HepG2 (cell line): ENCODE measurements at places on chromosomes 6 and 20. TPM values are rescaled to one million over a fixed set of nuclear protein-coding genes. Genes with fewer than 3 reads are reported as not detected.

Gene DNMT3B
- total RNA-seq, result 13.2 and 13.9 TPM in 2 replicates

DNA sequence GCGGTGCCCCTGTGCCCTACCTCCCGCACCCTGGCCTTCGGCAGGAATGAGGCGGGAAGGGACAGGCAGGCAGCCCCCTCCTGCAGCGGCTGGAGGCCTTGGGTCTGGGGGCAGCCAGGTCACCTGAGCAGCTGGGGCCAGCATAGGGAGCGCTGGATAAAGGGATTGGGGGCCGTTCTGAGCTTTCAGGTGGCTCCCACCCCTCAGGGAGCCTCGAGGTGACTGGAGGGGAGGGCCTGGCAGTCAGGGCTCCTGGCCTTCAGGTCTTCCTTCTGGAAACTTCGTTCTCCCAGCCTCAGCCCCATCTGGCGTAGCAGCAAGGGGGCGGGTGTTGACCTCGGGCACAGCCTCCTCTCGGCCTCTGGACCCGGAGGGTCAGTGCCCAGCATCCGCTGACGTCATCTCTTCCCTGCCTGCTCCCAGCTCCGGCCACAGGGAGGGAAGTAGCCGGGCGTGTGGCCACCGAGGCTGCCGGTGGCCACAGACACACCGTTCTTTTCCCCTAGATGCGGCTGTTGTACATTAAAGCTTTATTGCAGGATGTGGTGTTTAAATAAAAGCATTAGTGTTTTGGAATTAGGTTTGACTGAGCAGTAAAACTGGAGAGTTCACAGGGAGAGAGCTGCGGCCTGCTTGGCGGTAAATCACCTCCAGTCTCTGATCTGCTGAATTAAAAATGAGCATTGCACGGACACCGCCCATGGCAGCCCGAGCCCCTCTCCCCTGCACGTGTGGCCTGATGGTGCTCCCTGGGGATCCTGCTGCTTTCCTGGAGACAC is 80.0 kb upstream of the GATA5 start:
- no peaks in the 10 kb centered on the region for H3K36me3 ChIP-seq
- H3K4me1 ChIP-seq, result peaks cover 25% of the 10 kb centered on the region
- H3K4me3 ChIP-seq, result peak overlapping the region; percentile 6; the same call in 1 of the 2 replicates
- H3K27ac ChIP-seq, result no peak overlapping the region
- DNase-seq, result peak; percentile 52

Gene CD93
- not detected in 2 replicates for total RNA-seq

DNA sequence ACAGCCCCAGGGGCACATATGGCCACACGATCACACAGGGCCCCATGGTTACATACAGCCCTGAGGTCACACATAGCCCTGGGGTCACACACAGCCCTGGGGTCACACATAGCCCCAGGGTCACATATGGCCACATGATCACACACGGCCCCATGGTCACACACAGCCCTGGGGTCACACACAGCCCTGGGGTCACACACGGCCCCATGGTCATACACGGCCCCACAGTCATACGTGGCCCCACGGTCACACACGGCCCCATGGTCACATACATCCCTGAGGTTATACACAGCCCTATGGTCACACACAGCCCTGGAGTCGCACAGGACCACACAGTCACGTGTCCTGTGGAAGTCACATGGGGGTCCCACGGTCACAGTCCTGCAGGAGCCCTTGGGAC is 120.1 kb downstream of the AGPAT4 start:
- peaks cover 23% of the 10 kb centered on the region for H3K27me3 ChIP-seq
- no peaks in the 10 kb centered on the region for H3K36me3 ChIP-seq
- no peaks in the 10 kb centered on the region for H3K4me1 ChIP-seq
- no peak overlapping the region for H3K4me3 ChIP-seq
- DNase-seq, result no peak

DNA sequence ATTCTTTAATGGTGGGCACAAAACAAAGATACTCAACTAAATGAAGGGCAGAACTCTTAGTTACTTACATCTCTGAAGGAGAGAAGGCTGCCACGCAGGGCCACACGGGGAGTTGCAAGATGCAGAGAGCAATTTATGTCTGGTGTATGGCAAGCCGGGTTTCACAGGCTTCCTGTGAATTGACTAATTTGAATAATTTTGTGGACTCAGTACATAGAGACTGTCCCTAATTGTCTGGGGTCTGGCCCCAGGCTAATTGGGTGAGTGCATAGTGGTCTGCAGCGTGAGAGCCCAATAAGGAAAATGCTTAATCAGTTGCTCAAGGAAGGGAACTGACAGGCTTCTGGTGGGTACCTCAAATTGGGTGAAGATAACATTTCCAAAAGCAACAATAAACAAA is 205.7 kb downstream of the OTOR start:
- H3K27ac ChIP-seq, result no peak overlapping the region
- no peaks in the 10 kb centered on the region for H3K27me3 ChIP-seq
- H3K4me1 ChIP-seq, result no peaks in the 10 kb centered on the region
- DNase-seq, result no peak
- no peak overlapping the region for H3K4me3 ChIP-seq
